GM03348 (cell line): ENCODE measurements at places on chromosomes 6 and 20.

- no peak for DNase-seq
These were observed 247.7 kb upstream of the HSF2 start for GRCh38 chr6:122151763-122152162.

DNA sequence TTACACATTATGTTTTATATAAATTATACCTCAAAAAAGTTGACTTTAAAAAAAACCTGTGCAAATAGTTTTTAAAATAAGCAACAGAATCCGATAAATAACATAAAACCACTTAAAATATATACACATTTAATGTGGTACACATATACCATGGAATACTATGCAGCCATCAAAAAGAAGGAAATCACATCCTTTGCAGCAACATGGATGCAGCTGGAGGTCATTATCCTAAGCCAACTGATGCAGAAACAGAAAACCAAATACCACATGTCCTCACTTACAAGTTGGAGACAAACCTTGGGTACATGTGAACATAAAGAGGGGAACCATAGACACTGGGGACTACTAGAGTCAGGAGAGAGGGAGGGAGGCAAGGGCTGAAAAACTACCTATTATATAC lies 4.0 kb upstream of the DEFB121 start:
- no peak for DNase-seq

- DNase-seq, result no peak
These were observed 175.4 kb upstream of the PREP start for GRCh38 chr6:105578179-105578707.

- peak; percentile 13 for DNase-seq
These were observed 69.9 kb upstream of the POU3F2 start for GRCh38 chr6:98764373-98764911.

GRCh38 chr6:139390447-139390846 lies 16.0 kb upstream of the CITED2 start:
- DNase-seq, result no peak

- no peak for DNase-seq
These were observed 141.2 kb downstream of the CDK19 start for GRCh38 chr6:110674096-110674495.

- DNase-seq, result no peak
These were observed 208.4 kb downstream of the ANKRD60 start for GRCh38 chr20:58019850-58020625.

- DNase-seq, result no peak
These were observed 389.3 kb downstream of the HDGFL1 start for GRCh38 chr6:22958677-22959076.

GRCh38 chr6:7469696-7470095 lies 71.8 kb upstream of the DSP start:
- no peak for DNase-seq

- DNase-seq, result no peak
These were observed 47.1 kb upstream of the TBC1D7 start for GRCh38 chr6:13375360-13375878.

DNA sequence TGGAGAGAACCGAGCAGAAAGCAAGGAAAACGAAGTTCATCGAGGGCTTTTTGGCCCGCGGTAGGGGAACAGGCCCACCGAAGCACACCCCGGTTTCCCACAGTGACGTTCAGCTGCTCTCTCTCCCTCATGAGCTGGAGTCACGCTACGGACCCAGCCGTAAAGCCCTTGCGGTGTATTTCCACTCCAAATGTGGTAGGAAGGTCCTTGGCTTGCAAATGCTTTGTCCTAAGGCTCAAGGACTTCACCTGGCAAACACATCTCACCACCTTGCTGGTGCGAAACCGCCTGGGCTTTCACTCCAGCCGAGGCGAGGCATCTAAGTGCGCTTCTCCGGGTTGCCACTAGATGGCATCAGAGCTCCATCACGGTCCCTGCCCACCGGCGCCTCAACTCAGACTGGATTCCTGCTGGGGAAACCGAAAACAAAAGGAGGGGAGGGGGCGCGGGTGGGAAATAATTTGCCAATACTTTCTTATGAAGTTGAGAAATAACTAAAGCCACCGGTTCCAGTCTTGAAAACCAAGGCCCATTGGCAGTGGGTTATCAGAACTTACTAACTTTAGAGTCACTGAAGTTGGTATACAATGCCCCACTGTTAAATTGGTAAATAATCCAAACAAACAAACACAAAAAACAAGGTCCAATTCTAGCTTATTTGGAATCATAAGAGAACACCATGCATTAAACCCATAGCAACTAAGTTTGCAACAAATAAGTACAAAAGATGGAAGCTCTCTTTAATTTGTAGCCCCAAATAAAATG lies 13.4 kb upstream of the FOXC1 start:
- DNase-seq, result peak; percentile 85

- DNase-seq, result no peak
These were observed 20.6 kb downstream of the SESN1 start for GRCh38 chr6:109074133-109074415.

DNA sequence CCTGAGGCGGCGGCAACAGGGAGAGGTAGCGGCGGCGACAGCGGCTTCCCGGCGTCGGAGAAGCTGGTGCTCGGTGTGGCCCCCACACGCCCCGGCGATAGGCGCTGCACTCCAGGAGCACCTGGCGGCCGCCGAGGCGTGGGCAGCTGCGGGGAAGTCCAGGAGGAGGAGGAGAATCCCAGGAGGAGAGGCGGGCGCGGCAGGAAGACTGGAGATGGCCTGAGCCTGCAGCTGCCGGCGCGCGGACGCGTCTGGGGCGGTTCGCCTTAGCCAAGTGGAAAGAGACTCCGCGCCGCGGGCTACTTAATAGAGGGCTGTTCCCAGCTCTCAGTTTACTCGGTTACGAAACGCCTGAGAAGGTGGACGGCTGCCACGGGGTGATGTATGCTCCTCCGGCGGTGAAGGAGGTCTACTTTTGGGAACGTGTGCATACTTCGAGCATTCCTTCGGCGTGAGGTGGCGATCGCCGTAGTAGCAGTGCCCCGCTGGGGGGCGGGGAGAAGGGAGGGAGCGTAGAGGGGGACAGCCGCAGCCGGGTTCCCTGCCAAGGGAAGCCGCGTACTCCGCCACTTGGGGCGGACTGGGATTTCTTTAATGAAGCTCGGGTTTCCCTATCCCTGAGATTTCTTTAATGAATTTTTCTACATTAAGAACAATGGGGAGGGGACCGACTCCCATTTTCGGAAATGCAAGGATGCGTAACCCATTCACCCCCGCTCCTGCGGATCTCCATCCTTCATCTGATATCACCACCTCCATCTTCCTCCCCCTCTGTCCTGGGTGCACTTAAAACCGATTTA lies at the start of gene COL12A1:
Gene COL12A1, minus strand, starts transcription at position 278 of the 800 bp plus-strand sequence. CDS start 3,261 bp downstream, outside the sequence.
- peak; percentile 95 for DNase-seq

DNA sequence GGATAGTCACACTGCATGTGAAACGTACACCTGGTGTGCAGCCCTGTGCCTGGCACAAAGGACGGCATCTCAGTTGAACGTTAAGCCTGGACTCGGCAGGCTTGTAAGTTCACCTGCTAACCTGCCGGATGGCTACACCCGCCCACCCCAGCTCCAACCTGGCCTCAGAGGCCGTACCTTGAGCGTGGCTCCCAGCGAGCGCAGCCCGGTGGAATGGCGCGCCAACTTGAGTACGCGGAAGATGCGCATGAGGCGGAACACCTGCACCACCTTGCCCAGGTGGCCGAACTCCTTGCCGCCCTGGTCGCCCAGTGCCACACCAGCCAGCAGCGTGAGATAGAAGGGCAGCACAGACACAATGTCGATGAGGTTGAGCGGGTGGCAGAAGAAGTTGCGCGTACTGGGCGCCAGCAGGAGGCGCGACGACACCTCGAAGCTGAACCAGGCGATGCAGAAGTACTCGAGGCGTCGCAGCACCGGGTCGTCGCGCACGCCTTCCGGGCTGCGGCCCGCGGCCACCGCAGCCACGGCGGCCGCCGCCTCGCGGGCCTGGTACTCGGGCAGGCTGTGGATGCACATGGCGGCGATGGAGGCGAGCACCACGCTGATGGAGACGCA lies 3.3 kb downstream of the KCNS1 start:
- DNase-seq, result peak; percentile 61

DNA sequence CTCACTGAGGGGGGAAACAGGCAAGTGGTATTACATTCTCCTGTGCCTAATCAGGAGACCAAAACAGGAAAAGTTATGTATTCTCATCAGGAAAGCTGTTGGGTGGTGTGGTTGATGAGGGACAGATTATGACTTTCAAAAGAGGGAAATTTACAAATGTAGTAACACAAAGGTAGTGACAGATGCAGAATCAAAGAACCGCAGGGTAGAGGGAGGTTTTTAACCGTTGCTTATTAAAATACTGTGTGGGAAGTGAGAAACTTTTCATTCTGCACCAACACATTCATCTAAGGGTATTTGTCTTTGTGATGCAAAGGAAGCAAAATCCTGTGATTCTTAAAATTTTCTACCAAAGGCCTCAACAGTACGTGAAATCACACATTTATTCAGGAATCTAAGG lies 288.2 kb upstream of the MAN1A1 start:
- no peak for DNase-seq

DNA sequence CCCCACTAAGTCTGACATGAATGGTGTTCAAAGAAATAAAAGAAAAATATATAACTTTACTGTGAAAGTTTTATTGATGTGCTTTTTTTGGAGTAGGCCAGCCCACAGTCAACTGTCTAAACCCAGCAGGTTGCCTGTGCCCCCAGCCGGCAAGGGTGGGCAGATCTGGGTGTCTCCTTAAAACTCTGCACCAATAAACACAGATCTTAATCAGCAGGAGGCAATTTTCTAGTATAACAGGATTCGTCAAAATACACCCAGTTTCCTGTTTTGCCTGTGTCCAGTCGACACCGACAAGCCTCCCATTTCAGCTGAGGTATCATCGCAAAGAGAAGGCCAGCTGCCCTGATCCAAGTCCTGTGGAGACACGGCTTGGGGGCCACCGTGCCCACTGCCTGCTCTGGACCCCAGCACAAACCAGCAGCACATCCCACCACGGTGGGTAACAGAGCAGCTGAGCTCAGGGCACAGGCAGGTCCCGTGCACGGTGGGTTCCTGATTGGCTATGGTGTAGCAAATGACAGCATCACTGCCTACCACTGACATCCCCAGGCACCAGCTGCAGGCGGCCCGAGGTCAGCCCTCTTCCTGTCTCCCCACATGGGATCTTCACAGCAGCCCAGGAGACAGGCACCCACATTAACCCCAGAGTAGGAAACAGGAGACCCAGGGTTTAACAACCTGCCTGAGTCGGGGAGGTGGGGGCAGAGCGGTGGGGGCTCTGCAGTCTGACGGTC lies 15.7 kb downstream of the BMP7 start:
- DNase-seq, result no peak
